ENCODE measurements at places on chromosomes 3 and 15.

- DNase-seq, result no peak
These were observed 188.3 kb downstream of the APBA2 start for GRCh38 chr15:29074045-29074444.

GRCh38 chr15:62601777-62602545, 436.9 kb upstream of the C2CD4B start:
- DNase-seq, result no peak

GRCh38 chr3:129315223-129315997, 36.7 kb downstream of the HMCES start:
- peak; percentile 15 for DNase-seq

DNA sequence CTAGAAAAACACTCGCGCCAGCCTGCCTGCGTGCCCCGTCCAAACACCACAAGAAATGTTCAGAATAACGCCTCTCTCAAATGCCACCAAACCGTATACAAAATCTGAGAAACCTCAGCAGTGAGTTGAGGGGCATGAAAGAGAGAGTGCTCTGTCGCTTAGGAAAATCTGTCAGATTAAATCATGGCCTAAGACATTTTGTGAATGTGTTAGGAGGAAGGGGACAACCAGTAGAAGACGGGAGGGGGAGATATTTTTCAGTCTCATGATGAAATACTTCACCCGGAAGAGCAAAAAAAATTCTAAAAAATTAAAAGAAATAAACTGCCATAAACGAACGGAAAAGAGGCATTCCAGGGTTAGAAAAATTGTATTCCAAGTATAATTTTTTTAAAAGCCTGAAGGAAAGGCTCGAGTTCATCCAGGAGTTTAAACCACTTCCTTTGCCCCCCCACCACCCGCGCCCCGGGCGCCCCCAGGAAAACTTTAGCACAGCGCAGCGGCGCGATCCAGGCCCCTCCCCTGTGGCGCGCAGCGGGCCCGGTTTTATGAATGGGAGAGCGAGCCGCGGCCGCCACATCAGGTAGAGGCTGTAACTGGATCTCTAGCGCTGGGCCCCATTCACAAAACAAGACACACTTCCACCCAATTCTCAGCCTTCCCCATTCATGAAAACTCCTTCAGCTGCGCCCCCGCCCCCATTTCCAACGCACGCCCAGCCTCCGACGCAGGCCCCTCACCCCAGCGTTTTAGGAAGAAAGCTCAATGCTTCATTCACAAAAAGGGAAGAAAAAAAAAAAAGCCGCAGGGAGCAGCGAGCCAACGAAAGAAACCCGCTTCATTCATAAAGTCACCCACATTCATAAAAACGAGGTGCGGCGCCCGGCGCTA, 1.4 kb downstream of the ETV5 start:
- peak; percentile 23 for DNase-seq

DNA sequence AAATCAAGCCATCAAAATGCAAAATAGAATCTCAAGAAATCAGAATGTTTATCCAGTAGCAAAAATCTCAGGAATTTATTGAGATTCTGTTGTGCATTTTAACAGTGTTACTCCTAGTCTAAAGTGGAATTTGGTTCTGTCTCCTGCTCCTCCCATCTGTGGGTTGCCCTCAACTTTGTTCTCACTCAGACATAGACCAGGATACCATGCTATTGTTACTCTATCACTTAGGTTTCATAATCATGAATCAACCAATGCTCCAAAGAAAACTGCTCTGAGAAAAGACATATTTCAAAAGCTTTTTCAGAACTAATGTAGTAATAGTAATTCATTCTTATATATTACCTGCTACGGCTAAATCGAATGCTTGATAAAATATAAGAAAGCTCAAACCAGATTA, 274.7 kb downstream of the RBMS3 start:
- DNase-seq, result no peak

DNA sequence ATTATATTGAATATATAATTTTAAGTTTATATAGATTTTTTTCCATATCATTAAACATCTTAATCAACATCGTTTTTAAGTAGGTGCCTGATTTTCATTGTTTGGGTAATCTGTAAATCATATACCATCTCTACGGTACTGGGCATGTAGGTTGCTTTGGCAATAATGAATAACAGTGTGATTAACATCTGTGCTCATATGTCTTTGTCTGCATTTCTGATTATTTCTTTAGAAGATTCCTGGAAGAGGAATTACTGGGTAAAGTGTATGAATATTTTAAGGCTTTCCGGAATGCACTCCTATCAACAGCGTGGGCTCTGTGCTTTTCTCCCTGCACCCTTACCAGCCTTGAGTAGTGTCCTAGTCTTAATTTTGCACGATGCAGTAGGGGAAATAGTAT, 119.8 kb upstream of the LIPC start:
- no peak for DNase-seq

GRCh38 chr15:89317186-89317720, 17.4 kb downstream of the POLG start:
- DNase-seq, result no peak

DNA sequence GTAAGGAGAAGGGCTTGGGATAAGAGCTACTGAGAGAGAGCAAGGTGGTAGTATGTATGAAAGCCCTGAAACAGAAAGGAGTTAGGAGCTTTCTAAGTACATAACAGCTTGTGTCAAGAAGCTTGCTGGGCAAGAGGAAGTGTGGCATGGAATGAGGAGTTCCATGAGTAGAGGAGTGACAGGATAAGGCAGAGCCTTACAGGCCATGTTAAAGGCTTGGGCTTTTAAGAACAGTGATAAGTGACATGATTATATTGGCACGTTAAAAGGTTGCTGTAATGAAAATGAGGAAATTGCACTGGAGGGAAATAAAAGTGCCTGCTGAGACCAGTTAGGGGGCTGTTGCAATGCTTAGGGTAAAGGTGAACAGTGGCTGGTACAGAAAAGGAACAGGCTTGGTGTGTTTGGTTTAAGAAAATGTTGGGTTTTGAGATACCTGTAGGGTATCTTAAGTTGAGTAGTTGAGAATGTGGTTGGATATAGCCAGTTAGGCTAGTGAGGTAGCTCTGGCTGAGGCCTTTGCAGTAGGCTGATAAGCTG, 49.0 kb downstream of the MEF2A start:
- no peak for DNase-seq

DNA sequence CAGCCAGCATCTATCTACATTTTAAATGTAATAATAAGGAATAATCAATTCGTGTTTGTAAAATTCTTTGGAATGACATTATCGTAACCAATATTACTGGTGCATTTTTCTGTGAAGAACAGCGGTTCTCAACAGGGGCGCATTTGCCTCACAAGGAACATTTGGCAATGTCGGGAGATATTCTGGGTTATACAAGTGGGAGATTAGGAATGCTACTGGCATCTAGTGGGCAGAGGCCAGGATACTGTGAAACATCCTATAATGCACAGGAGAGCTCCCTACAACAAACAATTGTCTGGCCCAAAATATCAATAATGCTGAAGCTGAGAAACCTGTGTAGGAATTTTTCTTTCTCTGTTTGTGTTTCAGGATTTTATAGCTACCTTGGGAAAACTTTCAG, 25.0 kb downstream of the ACP3 start:
- DNase-seq, result no peak

GRCh38 chr3:190288836-190289235, 33.4 kb downstream of the CLDN1 start:
- DNase-seq, result no peak

DNA sequence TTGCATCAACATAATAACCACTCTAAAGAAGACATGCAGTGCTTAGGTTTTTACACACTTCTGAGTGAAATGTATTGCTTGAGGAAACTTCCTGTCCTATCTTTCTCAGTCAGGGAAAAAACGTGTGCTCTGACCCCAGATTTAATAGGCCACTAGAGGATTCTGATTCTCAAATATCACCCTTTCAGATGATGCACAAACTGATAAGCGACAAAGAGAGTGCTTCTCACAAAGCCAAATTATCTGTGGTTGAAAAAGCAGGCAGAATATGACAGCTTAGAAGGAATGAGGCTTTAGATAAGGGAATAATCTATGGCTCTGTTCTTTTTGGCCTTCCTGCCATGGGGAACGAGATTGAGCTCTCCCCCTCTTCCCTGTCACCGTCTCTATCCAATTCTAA, 583.4 kb upstream of the SGO1 start:
- DNase-seq, result no peak

DNA sequence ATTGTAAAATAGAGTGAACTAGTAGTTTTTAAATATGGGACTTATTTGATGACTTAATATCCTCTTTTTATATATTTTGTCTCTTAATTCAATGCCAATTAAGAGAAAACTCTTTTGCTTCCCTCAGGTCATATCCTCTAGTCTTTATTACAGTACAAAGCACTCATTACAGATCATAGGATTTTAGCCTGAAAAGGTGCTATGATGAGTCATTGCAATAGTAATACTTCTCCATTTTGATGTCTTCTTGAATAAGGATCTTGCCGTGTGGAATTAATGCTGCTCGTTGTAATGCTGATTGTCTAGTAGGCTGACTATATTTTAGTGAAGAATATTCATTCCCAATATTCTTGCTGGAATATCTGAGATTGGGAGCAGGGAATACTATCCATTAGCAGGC, 612.2 kb upstream of the GOLIM4 start:
- no peak for DNase-seq

DNA sequence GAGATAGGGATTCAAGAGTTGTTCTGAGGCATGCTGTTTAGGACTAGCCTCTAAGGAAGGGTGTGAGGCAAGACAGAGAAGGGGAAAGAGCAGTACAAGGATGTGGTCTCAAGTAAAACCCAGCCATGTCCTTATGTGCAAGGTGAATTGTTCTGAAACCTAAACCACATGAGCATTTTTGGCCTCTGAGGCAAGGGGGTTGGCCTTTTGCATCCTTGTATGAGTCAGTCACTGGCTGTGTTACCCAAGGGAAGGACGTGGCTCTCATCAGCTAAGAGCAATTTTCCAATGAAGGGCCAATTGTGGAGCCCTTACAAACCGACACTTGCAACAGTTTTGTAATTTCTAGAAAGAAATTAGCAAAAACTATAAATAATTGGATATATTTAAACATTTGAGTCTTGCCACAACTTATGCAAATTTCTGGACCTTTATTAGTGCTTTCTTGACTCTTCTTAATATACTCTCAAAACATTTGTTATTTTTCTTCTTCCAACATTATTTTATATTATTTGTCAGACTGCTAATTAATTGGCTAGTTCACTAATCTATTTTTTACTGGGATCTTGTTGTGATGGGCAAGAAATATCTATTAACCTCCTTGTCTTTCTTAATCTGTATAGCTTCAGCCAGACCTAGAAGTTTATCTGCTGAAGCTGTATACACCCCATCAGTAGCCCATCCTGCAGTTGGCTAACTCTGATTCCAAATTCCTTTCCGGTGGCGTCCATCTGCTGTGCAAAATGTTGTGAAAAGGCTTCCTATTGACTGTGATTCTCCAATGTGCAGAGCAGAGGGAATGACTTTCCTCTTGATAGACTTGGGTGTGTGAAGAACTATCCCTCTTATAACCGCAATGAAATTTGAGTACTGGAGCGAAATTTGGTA, 97.7 kb upstream of the P2RY1 start:
- DNase-seq, result no peak

DNA sequence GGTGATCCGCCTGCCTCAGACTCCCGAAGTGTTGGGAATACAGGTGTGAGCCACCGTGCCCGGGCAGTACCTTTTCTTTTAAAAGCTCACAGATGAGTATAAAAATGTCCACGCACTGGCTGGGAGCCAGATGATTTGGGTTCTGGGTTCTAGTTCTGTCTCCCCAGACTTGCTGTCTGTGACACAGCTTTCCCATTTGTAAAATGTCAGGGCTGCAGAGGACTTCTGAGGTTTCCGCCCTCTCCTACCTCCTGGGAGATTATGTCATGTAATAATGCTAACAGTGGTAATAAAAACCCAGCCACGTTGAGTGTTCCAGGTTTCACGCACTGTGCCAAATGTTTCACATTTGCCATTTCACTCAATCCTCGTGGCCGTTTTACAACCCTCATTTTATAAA, 1.3 kb upstream of the PPP4R2 start:
- DNase-seq, result no peak

- no peak for DNase-seq
These were observed 38.2 kb downstream of the SHQ1 start for GRCh38 chr3:72810063-72810462.

DNA sequence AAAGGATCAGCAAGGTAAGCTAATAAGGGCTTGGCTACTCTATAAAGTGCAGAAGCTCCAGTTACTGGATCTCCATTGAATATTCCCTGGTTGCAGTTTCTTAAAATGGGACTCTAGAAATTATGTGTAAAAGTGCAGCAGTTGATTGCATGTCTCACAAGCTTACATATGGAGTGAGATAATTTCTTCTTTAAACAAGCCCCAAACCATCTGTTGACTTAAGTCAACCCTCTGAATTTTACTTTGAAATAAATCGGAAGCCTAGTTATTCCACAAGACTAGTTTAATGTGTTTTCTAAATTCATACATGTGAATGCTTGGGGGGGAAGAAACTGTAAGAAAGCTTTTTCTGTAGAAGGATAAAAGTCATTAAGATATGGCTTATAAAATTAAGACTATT, 664.2 kb downstream of the NLGN1 start:
- no peak for DNase-seq

DNA sequence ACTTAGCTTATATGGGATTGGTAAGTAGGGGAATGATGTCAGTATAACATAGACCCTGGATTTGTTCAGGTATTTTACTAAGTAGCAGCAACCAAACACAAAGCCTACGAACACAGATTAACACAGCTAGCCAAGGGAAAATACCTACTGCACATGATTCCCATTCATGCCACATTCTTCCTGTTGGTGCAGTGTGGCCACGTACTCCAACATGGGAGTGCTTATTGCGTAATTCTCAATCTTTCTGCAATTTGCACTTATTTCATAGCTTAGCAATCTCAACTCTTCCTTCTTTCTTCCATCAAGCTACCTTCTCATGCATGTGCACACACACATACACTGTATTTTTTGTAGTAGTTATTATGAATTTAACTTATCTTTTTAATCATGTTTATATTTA, 186.8 kb downstream of the IL5RA start:
- DNase-seq, result no peak

GRCh38 chr15:36495456-36495991, 83.9 kb upstream of the CDIN1 start:
- DNase-seq, result no peak

- DNase-seq, result no peak
These were observed 13.5 kb upstream of the OR5AC2 start for GRCh38 chr3:98073486-98073885.

GRCh38 chr3:55728461-55729100, 241.5 kb upstream of the WNT5A start:
- DNase-seq, result no peak

GRCh38 chr15:80228959-80229610, 22.9 kb downstream of the CTXND1 start:
- DNase-seq, result no peak

DNA sequence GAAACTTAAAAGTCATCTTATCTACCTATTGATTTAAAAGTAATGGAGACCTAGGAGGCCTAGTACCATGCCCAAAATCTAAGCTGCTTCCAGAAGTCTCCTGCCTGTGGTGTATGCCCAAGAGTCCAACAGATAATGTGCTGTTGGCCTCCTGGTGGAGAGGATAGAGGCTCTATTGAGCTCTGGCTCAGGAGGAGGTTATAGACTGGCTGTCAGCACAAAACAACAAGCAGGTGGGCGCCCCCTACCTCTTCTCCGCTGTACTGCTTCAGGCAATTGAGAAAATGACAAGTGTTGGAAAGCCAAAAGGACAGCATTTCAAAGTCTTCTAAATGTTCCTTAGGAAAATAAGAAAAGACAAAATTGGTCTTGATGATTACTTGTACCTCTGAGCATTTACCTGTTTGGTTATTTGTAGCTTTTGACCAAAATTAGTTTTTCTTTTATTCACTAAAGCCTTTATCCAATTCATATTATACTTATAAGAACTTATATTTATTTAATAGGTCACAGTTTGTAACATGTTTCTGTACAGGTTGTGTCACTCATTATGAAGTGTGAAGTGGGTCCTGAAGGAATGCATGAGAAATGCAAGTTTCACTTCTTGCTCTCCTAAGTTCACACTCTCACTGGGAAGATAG, 17.2 kb upstream of the GNB5 start:
- peak; percentile 68 for DNase-seq
